T-helper 22 cell (primary cell): ENCODE measurements at places on chromosomes 1 and 21.
A peak's percentile ranks its signal among the peaks of the same experiment; 100 is the strongest.

DNA sequence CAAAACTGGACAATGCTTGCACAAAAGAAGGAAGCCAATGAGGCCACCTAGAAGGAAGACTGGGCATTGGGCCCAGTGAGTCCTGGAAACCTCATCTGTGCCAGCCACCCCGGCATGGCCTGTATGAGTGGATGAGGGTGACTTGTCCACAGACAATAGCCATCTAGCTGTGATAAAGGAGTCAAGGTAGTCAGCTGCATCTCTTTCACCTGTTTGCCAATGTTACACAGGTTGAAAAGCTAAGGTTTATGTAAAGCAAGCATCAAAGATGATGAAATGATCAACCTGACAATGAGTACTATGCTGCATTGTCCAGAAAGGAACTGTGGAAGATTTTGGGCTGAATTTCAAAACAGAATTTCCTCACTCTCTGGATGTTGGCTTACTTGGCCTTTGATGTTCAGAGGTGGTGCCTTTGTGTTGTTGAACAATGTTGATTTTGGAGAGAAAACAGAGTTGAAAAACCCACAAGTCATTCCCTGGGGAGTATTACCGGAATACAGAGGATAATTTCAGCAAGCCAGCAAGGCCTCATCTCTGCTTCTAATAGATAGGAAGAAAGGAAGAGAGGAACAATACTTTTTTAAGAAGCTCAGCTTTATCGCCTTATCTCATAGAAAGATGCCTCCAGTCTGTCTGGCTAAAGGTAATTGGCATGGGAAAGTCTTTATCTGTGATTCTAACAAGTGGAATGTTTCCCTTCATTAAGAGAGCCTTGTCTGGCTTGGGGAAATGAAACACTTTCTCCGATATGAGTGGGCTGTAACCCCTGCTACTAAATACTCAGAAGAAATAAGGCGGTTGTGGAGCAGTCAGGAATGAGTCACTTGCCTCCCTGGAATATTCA is 11.4 kb upstream of the SELE start:
- no peak for DNase-seq

DNA sequence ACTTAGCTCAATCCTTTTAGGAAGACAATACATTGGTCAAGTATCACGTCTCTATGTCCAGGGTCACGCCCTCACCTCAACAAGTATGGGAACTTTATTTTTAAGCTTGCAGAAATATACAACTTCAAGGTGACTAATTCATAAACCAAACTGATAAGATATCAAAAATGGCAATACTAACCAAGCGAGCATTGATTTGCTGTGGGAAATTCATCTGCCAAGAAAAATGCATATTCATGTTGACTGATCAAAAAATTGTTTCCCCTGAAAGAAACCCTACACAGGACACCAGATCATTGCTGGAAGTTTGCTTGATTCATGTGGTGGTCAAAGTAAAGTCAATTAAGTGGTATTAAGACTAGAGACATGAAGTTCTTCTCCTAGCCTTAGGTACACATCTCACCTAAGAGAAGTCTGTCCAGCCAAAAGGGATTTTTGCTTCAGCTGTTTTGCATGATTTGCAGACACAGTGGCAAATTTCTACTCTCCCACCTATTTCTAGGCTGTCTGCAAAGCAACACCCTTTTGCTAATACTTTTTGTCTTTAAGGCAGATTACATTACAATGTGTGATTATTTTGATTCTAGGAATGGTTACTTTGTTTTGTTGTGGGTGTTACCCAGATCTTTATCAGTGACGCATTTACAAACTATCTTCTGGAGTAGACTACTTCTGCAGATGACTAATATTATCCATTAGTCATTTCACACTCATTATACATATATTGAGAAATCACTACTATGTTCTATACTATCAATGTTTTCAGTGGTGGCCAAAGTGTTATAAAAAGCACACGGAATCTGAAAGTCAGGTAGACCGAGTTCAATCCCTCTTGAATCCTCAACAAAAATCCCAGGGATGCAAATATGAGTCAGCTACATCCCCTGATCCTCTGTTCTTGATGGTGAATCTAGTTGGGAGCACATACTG is 12.4 kb downstream of the SAMSN1 start:
- peak; percentile 47 for DNase-seq

GRCh38 chr1:53554592-53555305 is 95.5 kb downstream of the DMRTB1 start:
- no peak for DNase-seq

- DNase-seq: no peak
These were observed 125.9 kb upstream of the ZBTB40 start for GRCh38 chr1:22325531-22326371.

DNA sequence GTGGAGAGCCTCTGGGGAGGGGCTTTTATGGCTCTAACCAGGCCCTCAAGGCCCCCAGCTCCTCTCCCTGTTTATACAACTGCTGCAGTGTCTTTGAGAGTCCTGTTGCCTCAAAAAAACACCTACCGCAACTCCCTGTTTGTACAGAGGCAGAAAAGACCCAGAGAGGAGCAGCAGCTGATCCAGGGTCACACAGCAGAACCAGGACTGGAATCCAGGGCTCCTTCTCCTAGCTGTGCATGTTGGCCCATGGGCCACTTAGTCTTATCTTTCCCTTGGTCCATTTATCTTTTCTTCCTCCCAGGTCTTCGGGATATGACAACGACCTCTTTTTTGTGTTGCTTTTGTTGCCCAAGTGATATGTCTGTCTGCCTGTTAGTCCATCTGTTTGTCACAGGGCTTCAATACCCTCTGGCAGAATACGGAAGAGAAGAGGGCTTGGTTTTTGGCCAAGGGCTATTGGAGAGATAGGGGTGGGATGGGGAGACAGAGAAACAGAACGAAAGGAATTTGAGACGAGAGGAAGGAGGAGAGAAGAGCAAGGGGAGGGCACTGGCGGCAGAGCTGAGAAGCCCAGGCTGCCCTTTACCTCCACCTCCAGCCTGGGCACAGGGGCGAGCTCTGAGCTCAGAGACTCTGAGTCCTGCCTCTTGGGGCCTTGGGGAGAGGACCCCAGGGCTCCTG is 33.5 kb upstream of the WASF2 start:
- no peak for DNase-seq

- DNase-seq: no peak
These were observed 48.6 kb upstream of the PTGFRN start for GRCh38 chr1:116861137-116861536.

DNA sequence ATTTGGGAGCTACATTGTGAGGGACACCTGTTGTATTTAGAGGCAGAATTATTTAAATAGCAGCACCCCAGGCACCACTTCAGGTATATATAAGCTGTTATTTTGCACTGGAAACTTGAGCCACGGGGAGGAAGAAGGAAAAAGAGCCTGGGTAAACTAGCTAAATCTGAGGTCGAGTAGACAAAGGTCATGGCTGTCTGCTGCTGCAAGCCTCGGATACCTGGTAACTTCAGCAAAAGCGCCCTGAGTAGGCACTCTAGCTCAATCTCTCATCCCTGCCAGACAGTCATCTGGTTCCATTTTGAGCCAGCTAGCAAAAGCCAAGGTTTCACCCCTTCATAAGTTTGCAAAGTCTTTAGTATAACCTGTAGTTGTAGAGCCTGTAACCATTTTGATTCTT is 101.9 kb upstream of the ZNF644 start:
- DNase-seq: no peak

- DNase-seq: no peak
These were observed 9.2 kb downstream of the RAB29 start for GRCh38 chr1:205766038-205766437.

DNA sequence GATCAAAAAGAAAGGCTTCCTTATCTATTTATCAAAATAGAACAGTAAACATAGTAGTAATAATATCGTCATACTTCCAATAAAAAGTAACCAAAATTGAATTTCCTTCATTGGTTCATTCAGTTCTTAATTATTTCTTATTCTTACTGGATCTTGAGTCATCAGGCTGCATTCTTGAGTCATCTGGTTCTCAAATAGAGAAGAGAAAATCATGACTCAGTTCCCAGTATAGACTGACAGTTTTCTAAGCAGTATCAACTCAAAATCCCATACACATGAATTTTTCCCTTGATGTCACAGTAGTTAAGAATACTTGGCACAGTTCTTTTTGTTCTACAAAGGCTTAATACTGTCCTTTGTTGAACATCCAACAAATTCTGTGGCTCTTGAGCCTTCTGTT is 626.9 kb upstream of the ADGRL4 start:
- no peak for DNase-seq

- DNase-seq: no peak
These were observed 71.1 kb upstream of the ERRFI1 start for GRCh38 chr1:8097077-8097799.

DNA sequence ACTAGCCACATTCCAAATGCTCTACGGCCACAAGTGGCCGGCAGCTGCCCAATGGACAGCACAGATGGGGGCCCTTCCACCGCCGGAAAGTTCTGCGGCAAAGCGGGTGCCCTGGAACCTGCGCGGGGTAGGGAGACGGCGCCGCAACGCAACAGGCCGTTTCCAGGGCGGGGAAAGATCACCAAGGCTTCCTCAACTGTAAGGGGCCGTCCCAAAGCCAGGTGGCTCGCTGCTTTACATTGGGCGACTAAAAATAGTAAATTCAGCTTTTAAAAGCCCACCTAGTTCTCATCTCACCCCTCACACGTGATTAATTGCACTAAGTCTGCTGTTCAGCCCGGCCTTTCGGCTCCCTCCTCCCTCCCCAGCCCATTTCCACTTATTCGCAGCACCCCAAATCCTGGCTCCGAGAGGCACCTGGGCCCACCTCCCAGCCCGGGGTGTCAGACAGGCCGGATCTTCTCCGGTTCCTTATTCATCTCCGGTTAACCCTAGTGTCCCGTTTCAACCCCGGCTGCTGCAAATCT is 643 bp downstream of the CFAP298 start:
- peak; percentile 6 for DNase-seq

DNA sequence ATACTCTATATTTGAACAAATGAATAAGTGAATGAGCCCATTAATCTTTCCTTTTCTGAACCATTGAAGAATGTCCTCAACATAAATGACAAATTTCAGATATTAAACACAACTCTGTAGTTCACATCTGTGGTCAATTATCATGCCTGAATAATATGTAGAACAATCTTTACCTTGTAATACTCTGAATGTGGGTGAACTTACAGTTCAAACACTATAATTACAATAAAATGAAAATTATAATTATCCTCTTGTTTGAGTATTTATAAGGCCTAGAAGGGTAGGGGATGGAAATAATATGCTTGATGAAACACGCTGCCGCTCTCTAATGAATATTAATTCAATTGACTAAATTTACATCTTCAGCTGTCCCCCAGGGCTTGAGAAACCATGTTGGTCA is 8.7 kb upstream of the SFPQ start:
- DNase-seq: no peak

DNA sequence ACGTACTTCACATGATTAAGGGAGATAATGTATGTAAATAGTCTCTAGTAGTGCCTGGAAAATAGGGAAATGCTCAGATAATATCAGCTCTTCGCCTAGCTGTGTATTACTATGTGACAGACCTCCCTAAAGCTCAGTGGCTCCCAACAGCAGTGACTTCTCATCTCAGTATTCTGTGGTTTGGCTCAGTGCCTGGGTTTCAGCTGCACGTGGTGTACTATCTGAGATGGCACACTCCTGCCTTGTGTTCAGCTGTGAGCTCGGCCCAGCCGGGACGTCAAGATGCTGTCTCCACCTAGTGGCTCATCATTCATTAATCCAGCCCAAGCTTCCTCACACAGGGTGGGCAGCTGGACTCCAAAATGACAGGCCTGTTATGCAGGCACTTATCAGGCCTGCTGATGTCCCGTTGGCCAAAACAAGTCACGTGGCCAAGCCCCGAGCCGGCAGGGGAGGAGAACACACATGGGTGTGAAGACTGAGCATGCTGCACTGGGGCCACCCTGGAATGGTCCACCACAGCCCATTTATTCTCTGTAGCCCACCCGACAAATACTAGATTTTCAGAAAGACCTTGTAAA is 17.8 kb downstream of the SLFNL1 start:
- peak; percentile 64 for DNase-seq

DNA sequence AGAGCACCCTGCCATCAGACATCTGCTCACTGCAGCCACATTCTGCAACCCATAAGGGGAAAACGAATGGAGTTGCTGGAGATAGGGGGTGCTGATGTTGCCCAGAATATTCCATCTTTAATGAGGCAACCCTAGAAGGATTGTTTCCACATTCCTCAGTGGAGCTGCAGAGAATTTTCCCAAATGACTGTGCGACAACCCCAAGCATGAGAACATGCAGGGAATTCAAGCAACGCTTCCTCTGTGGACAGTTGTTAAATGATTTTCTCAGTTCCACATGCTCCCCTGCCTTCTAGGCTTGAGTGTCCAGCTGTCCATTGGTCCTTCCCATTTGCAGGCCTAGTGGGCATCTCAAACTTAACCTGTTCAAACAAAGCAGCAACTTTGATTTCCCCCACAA is 20.5 kb upstream of the UBL4B start:
- no peak for DNase-seq

- no peak for DNase-seq
These were observed 47.4 kb downstream of the MAP3K7CL start for GRCh38 chr21:29177800-29178199.

- DNase-seq: no peak
These were observed 5.6 kb downstream of the ARHGEF16 start for GRCh38 chr1:3459940-3460671.

DNA sequence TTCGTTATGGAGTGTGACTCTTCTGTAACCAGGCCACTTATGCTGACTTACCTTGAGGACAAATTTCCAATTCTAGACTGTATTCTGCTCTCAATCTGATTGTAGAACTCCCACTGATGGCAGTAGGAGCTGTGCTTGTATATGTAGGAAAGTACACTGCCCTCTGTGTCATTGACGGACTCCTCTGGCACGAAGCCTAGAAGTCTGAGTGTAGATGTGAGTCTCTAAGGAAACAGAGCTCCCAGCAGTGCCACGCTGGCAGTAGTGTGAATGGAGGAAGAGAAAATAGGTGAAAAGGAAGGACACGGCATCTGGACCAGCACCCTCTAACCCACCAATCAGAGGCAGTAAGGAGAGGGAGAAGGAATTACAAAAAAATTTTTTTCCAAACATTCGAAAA is 130.4 kb upstream of the ADGRL2 start:
- no peak for DNase-seq

- no peak for DNase-seq
These were observed 354.9 kb downstream of the DPYD start for GRCh38 chr1:97565886-97566285.

GRCh38 chr1:35605867-35606182 is 32.7 kb downstream of the TFAP2E start:
- no peak for DNase-seq

DNA sequence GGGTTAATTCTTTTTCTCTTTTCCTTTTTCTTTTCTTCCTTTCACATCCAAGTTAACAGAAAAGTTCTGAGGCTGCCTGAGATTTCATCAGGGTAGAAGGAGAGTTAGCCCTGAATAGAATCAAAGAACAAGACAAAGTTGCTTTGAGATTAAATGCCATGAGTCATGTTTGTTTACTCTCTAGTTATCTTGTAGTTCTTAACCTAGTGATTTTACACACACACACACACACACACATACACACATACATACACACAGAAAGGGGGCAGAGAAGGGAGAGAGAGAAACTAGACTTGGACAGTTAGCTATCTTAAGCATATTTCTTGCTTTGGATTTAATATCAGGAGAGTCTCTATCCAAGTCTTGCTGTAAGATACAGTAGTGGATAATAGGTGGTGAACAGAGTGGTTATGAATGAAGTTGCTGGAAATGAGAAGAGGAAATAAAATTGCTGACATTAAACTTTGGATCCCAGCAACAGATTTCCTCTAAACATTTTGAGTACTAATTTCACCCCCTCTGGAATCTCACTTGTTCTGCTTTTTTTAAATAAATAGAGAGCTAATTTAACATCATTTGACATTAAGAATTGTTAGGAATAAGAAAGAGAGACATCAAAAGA is 19.9 kb downstream of the PLA2G4A start:
- no peak for DNase-seq
